ENCODE measurements at places on chromosomes 11 and 22.

DNA sequence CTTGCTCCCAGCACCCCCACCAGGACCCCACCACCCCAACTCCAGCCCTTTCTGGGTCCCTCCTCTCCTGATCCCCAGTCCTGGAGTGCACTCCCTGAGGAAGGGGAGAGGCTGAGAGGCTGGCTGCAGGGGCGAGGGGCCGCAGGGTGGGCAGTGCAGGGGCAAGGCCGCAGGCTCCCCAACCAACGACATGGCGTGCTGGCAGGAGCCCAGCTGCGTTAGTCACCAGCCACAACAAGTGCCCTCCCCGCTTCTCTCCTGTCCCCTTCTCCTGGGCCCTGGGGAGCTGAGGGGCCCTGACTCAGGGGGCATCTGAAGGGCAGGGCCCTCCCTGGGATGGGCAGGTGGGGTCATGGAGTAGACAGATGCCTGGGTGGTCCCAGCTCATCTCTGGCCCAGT, 2.3 kb downstream of the CABP7 start:
- DNase-seq: no peak

- DNase-seq: no peak
These were observed 382.5 kb downstream of the ETS1 start for GRCh38 chr11:128204898-128205297.

GRCh38 chr22:38973289-38974169, 8.6 kb upstream of the APOBEC3B start:
- peak; percentile 69 for DNase-seq

DNA sequence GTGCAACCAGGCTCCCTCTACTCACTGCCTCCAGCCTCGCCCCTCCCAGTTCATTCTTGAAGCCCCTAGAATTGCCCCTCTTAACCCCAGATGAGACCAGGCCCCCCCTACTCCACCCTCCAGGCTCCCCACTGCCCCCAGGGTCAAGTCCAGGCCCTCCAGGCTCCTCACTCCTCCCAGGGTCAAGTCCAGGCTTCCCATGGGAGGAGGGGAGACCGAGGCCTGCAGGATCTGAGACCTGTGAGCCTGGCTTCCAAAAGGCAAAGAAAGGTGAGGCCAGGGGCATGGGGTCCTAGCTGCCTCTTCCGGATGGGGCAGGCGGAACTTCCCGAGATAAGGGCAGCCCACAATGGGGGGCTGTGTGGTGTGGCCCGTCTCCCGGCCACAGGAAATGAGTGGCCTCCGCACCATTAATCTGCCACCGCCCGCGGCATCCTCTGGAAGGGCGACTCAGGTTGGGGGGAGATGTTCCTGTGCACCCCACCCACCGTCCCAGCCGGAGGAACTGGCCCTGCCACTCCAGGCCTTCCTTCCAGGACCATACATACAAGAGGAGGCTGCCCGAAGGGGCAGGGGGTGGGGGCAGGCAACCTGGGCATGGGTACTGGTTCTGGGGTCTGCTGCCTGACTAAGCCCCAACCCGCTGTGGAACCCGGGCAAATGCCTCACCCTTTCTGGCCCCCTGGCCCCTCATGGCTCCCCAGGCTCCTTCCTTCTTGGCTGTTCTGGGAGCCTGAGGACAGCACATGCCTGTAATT, 35.1 kb upstream of the WNT11 start:
- DNase-seq: no peak

DNA sequence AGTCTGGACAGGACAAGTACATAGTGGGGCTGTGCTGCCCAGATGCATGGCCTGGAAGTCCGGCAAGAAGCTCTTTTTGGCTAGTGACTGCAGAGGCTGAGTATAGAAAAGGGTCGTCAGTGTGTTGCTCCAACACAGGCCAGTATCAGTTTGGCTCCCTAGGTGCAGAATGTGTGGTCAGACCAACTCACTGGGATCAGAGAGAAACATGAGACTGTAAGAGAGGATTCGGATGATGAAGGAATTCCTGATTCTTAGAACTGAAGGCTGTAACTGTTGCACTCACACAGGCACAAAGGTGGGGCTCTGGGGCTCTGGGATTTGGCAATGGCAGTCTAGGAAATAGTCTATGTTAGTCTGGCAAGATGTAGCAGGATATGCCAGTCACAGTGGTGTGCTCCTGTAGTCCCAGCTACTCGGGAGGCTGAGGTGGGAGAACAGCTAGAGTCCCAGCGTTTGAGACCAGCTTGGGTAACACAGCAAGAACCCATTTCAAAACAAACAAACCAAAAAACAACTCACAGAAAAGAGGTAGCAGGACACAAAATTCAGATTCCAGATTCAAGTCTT, 11.1 kb upstream of the UPB1 start:
- DNase-seq: no peak

DNA sequence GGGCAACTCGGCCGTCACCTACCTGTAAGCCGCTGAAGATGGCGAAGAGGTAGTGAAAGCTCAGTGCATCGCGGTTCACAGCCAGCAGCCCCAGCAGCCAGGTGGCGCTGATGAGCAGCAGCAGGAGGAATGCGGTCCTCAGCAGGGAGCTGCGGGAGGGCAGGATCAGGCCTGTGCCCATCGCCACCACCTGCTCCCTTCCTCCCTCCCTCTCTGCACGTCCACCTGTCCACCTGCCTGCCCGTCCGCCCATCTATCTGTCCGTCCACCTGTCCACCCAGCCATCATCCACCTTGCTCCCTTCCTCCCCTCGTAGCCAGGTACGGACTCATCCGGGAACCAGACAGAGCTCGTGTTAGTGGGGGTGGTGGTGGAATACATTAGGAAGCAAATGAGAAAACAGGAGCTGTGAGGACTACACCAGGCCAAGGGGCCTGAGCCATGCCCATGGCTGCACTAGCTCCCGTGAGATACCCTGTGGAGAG, 32.2 kb downstream of the TRMU start:
- peak; percentile 80 for DNase-seq

DNA sequence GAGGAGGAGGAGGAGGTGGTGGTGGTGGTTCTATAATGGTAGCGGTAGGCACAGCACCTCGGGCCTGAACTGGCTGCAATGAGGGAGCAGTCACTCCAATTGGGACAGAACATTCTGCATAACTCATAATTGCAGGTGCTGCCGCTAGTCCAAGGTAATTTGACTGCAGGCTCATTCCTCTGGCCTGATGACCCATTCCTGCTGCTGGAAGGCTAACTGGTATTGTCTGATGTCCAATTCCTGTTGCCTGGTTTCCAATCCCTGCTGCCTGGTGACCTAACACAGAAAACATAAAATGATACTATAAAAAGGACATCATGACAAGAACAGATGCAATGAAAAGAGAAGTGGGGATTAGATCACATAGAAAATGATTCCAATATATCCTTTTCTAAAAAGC, 7.9 kb upstream of the AGBL2 start:
- no peak for DNase-seq

- no peak for DNase-seq
These were observed 4.9 kb downstream of the ATP5MGL start for GRCh38 chr22:42635531-42635930.

All from COLO829 (cell line).